ENCODE measurements at places on chromosomes 5 and 9.

- DNase-seq = peak; percentile 82
These were observed 76.1 kb downstream of the NREP start for GRCh38 chr5:111680737-111681413.

DNA sequence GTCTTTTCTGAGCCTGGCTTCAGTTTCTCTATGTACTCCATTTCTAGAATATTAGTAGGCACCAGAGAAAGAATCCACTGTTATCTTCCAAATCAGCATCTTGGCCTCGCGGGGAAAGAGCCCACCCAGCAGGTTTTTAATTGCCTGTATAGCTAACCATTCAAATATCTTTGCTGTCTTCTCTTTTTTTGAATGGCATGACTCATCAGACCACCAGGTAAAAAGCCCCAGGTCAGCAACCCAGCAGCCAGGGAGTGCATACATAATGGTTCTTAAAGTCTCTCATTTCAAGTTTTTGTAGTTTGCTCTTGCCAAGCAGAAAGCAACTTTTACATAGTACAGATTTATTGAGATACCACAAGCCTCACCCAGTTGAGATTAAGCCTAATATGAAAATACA lies 50.7 kb downstream of the TMEM167A start:
- no peak for DNase-seq

DNA sequence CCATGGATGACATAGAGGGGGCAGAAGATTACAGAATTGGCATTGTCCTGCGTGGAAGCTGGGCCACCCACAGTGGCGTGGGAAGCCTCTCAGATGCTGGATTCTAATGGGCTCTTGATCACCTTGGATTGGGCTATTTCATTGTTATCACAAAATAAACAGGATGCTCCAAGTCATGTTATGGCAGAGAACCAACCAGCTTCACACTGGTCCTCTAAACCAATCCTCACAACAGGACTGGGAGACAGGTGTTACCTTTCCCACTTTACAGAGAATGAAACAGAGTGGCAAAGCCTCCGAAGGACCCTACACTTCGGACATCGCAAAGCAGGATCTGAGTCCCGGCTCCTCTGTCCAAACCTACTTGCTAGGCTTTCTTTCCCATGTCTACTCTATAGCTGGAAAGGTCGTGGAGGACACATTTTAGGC lies 455 bp upstream of the SMIM3 start:
- DNase-seq = no peak

DNA sequence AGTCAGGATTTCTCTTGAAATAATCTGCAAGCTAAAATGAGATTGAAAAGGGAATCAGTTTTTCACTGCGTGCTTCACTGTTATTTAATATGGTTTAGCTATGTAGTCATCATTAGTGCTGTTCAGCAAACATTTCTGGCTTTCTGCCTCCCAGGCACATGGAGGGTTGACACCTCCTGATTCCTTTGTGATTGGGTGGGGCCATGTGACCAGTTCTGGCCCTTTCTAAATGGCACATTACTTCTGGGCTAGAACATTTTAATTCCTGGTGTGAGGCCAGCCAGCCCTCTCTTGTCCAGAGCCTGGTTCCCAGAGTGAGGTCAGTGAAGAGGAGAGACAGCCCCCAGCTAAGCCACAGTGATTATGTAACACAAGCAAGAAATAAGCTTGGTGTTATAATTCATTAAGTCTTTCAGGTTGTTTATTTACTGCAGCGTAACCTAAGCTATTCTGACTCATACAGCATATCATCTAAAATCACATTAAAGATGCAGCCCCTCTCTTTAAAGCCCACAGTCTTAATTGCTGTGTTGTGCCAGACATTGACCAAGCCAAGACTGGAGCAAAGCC lies 17.4 kb upstream of the ARSI start:
- DNase-seq = no peak

DNA sequence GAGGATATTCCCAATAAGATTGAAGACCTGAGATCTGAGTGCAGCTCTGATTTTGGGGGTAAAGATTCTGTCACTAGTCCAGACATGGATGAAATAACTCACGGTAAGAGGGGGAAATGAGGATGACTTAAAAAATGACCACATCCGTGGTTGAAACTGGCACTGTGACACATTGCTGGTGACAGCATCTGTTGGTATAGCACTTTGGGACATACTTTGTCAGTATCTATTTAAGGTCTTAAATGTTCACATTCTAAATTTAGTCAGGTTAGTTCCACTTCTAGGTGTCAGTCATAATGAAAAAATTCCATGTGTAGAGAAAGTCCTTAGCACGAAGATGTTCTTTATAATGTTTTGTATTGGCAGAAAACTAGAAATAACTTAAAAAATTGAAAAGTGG lies 70.9 kb downstream of the GAPVD1 start:
- no peak for DNase-seq

Measured in SK-N-MC (cell line).